ENCODE measurements at places on chromosomes 6 and 20.
A peak's percentile ranks its signal among the peaks of the same experiment; 100 is the strongest.

GRCh38 chr6:168526841-168527281 lies 85.9 kb downstream of the SMOC2 start:
- peak; percentile 68 for DNase-seq

DNA sequence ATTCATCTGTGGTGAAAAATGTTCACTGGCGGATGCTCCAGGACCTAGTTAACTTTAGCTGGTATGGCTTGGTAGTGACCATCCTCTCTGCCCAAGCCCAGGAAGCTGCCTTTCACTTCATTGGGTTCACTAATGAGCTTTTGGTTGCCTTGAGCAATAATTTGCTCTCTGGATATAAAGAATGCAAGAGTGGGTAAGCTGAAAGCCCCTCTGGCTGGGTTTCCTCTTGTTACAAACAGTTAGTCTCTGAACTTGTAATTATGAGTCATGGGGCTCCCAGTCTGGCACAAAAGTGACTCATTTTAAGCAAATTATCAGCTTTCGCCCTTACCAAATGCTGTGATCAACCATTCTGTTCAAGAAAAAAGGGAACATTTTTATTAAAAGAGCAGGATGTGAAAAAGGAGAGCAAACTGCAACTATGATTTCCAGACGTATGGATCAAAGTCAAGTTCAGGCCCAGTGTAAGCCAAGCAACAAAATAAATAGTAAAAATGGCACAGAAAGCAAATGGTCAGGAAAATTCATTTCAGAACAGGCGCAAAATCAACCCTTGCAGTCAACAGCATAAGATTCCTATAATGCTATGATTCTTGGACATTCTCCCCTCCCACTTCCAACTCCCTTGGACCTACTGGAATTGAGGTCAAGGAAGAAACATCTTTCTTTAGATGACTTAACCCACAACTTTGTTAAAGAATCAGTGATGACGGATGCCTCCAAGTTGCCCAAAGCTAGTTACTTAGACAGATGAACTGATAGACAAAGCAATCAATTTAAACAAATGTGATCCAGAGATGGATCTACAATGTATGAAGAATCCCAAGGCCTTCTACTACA lies 130.0 kb upstream of the KCNK16 start:
- DNase-seq = no peak

- DNase-seq = no peak
Measured at GRCh38 chr6:26276841-26277648, 88.0 kb upstream of the BTN3A2 start.

DNA sequence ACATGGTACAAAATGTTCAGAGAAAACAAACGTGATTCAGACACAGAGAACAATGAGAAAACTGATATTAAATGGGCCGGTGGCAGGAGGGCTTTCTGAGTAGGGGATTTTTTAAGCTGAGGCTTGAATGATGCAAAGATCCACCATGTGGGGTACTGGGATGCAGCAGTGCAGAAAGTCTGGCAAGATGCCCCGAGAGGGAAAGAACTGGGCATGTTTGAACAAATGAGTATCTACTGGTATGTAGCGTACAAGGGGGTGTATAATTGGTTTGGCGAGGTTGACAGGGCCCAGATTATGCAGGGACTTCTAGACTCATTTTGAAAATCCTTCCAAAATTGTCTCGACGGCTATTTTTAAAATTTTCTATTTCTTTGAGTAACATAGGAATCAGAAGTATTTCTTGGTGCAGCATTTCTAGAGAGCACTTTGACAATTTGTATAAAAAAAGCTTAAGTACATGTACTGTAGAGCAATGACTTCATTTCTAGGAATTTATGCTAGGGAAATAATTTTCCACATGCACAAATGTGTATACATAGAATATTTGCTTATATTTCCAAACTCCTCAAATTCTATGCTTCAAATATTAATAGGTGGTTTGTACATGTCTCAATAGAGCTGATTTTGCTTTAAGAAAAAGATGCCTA lies 119.6 kb upstream of the DOK5 start:
- no peak for DNase-seq

- no peak for DNase-seq
Measured at GRCh38 chr6:161232010-161232409, 41.9 kb downstream of the AGPAT4 start.

GRCh38 chr20:25199473-25200260 lies 4.2 kb downstream of the ENTPD6 start:
- no peak for DNase-seq

DNA sequence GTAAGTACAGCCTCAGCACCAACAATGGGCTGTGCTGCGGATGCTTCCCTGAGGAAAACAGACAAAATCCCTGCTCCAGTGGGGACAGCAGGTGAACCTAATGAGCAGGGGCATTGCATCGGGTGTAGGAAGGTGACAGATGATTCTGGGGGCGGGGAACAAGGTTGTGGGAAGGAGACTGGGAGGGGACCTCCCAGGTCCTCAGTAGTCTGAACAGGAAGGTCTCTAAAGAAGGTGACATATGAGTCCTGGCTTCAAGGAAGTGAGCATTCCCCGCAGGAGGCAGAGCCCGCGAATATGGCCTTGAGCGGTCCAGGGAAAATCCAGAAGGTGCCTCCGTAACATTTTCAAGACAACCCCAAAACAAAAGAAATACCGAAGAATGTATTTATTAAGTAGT lies 19.4 kb downstream of the ULBP1 start:
- no peak for DNase-seq

All from left ventricle myocardium inferior (tissue), 1 donor.